ENCODE measurements at places on chromosomes 7 and 10.
A peak's percentile ranks its signal among the peaks of the same experiment; 100 is the strongest.

GRCh38 chr7:27601217-27601616 is 61.5 kb downstream of the HIBADH start:
- DNase-seq = no peak

DNA sequence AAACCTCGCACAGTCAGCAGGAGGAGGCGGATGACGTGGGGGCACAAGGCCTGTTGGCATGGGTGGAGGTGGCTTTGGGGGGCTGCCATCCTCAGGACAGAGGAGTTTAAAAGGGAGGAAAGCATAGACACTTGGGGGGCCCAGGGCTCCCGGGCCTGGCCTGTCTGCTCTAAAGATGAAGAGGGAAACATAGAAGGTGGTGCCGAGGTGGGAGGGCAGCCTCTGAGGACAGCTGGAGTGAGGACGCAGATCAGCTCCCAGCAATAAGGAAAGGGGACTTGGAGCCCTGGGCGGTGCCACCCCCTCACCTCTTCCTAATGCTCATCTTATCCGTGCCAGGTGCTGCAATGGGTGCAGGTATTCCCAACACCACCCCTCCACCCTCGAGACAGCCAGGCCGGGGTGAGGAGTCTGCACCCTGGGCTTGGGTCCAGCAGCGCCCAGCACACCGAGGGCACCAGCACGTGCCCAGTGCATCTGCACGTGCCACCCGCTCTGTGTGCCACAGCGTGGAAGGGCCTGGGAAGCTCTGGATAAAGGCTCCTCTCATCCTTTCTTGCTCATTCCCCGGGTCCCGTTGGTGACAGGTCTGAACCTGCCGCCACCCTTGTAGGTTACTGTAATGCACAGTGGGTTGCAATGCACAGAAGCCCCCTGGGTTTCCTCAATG is 566.0 kb upstream of the FOXK1 start:
- DNase-seq = no peak

DNA sequence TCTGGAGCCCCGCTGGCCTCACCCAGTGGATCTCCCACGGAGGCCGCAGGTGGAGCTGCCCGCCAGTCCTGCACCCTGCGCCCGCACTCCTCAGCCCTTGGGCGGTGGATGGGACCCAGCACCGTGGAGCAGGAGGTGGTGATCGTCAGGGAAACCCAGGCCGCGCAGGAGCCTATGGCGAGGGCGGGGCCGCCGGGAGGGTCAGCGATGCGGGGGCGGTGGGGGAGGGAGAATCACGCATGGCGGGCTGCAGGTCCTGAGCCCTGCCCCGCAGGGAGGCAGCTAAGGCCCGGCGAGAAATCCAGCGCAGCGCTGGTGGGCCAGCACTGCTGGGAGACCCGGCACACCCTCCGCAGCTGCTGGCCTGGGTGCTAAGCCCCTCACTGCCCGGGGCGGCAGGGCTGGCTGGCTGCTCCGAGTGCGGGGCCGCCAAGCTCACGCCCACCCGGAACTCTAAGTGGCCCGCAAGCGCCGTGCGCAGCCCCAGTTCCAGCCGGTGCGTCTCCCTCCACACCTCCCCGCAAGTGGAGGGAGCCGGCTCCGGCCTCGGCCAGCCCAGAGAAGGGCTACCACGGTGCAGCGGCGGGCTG is 524.8 kb upstream of the TPK1 start:
- no peak for DNase-seq

- DNase-seq = no peak
Measured at GRCh38 chr10:106931159-106931852, 233.2 kb downstream of the SORCS1 start.

- DNase-seq = no peak
Measured at GRCh38 chr10:3312403-3312940, 139.9 kb upstream of the PITRM1 start.

DNA sequence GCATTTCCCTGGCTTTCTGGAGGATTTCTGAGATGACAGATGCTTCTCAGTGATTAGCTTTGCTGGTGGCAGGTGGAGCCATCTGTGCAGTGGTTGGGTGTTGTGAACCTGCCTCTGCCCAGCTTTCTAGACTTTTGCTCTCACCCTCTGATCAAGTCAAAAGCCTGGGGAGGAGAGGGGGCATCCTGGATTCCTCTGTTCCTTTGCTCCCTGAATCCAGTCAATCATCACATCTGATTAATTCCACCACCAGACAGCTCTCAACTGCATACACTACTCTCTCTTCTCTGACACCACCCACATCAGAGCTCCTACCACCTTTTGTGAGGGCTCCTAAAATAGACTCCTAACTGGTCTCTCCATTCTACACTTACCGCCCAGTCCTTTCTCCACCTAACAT is 283.5 kb downstream of the WDR11 start:
- DNase-seq = no peak

- DNase-seq = no peak
Measured at GRCh38 chr7:55303220-55303619, 61.9 kb upstream of the LANCL2 start.

GRCh38 chr10:62972103-62972502 is 155.9 kb upstream of the EGR2 start:
- no peak for DNase-seq

DNA sequence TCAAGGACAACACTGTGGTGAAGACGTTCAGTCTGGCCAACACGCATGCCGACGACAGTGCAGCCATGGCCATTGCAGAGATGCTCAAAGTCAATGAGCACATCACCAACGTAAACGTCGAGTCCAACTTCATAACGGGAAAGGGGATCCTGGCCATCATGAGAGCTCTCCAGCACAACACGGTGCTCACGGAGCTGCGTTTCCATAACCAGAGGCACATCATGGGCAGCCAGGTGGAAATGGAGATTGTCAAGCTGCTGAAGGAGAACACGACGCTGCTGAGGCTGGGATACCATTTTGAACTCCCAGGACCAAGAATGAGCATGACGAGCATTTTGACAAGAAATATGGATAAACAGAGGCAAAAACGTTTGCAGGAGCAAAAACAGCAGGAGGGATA is 6.6 kb downstream of the LMOD2 start:
- DNase-seq = no peak

GRCh38 chr10:25682203-25682851 is 251.7 kb upstream of the MYO3A start:
- no peak for DNase-seq

GRCh38 chr7:10718768-10719167 is 254.9 kb upstream of the PHF14 start:
- no peak for DNase-seq

- DNase-seq = no peak
Measured at GRCh38 chr10:96720422-96721206, at the start of gene PIK3AP1. Gene PIK3AP1, minus strand, starts transcription at chr10:96720514. Its CDS starts 120 bp downstream, at chr10:96720394.

- DNase-seq = no peak
Measured at GRCh38 chr10:71435571-71436267, 39.0 kb downstream of the CDH23 start.

DNA sequence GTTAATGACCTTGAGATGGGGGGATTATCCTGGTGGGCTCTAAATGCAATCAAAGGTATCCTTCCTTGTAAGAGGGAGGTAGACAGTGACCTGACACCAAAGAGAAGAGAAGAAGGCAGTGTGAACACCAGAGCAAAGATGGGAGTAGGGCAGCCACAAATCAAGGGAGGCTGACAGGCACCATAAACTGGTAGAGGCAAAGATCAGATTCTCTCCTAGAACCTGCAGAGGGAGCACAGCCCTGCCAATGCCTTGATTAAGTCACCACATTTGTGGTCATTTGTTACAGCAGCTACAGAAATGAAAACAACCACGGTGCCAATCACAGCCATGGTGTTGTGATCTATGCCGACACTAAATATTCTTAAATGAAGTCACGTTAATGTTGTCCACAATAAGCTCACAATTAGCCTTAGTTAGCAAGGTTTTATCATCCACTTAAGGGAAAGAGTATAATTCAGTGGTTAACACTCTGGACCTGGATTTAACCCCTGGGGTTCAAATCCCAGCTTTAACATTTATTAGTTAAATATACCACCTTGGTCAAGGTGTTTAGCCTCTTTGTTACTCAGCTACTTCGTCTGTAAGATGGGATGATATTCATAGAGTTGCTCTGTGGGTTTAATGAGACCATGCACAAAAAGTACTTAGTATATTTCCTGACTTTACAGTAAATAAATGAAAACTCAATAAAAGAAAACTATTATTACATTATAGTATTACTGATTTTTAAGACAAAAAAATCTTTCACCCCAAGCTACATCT is 70.8 kb downstream of the SGMS1 start:
- DNase-seq = peak; percentile 13

- DNase-seq = no peak
Measured at GRCh38 chr7:94452239-94452638, 57.4 kb upstream of the CASD1 start.

DNA sequence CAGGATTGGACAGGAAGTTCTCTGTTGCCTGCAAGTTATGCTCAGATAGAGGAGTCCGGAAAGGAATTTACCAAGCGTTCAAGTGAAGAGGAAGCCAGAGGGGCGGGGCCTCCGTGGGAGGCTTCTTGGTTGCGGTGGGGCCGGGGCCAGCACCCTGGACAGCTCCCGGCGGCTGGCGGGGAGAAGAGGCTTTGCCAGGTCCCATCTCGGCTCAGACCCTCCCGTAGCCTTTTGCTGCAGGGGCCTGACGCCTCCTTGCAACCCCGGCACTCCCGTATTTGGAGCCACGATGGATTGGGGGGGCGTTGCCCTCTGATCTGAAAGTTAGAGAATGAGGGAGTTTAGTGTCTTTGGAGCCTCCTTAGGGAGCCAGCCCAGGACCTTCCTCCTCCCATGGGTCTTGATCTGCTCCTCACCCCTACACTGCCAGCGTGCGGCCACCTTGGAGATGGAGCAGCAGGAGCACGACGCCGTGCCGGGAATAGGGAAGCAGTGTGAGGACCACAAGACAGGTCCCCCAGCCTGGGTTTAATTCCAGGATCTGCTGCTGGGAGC is 3.1 kb upstream of the SLC18A3 start:
- peak; percentile 12 for DNase-seq

DNA sequence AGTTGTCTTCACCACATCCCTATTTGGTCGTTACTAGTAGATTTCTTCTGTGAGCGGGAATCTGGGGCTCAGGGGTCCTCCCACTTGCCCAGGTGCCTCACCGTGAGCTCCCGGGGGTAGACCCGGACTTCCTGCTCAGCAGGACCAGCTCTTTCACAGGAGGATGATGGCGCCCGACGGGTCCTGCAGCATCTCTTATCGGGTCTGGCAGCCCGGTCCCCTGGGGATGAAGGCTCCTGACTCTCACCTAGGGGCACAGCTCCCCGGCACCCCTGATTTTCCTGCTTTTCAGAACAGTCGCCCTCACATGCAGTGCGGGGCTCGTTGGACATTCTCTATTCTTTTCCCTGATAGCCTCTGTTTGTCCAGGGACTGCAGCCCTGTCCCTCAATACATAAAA is 33.0 kb upstream of the SHH start:
- DNase-seq = no peak

DNA sequence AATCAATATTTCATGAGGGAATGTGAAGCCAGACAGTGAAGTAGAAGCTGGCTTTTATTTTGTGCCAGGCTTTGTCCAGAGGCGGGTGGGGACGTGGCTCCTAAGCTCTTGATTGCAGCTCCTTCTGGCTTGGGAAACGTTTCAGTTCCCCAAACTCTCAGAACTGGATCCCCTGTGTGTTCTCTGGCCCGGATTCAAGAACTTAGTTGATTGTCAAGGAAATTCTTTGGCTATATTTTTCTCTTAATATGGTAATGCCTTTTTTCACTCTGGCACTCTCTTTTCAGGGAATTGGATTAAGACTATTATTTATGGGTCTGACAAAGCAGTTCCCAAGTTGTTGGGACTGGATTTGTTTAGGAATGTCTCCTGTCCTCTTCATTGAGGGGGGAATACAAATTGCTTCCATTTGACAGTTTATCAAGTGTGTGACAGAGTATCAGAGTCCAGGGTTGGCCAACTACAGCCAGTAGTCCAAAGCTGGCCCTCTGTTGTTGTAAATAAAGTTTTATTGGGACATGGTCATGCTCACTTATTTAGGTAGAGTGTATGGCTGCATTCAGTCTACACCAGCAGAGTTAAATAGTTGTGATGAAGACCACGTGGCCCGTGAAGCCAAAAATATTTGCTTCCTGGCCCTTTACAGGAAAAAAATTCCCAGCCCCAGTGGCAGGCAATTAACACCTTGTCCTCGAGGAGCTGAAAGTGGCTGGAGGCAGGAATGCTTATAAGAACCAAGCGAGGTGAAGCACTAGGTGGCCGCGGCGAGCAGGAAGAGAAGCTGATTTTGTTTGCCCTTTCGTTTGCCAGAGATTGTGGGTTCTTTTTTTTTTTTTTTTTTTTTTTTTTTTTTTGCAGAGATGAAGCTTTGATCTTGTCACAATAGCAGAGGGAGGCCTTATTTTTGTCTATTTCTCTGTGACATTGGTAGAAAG is 34.3 kb downstream of the HTRA1 start:
- DNase-seq = no peak

- no peak for DNase-seq
Measured at GRCh38 chr7:22935269-22935668, 78.7 kb downstream of the HYCC1 start.

GRCh38 chr7:94449151-94449725 is 54.5 kb downstream of the COL1A2 start:
- DNase-seq = no peak

Data from effector memory CD4-positive, alpha-beta T cell (primary cell).